ENCODE measurements at places on chromosomes 16 and 17.
A peak's percentile ranks its signal among the peaks of the same experiment; 100 is the strongest.

DNA sequence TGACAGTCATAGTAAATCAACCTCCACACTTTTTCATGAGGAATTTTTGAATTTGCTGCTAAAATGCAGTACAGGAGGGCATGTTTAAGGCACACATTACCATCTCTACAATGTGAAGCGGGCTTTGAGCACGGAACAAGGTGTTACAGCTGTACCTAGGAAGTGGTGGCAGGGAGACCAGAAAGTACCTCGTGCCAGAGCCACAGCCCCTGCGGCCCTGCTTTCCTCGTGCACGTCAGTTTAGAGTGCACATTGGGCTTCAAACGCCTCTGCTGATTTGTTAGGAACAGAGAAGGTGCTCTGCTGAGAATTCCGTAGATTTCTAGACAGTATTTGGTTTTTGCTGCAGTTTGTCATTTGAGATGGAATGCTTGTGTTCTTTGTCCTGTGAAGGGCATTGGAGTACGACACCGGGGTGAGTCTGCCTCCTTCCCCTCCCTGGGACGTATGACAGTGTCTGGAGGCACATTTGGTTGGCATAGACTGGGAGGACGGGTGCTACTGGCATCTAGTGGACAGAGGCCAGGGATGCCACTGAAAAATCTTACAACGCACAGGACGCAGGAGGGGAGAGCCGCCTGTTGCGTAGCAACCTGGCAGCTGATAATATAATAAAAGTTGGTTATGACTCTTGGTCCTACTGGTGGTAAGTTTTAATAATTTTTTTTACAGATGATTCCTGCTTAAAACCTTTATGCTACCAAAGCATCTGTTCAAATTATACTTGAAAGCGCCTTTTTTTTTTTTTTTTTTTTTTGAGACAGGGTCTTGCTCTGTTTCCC is 9.1 kb downstream of the FOXK2 start:
- DNase-seq = no peak

- DNase-seq = no peak
These were observed 314 bp upstream of the ITGA2B start for GRCh38 chr17:44389723-44390202.

- DNase-seq = peak; percentile 23
These were observed 55.3 kb downstream of the WDR45B start for GRCh38 chr17:82592767-82593589.

- no peak for DNase-seq
These were observed 692 bp upstream of the SOCS1 start for GRCh38 chr16:11256661-11257130.

GRCh38 chr16:65624229-65624628 is 502.4 kb upstream of the CDH11 start:
- DNase-seq = no peak

- DNase-seq = no peak
These were observed 10.4 kb upstream of the METTL22 start for GRCh38 chr16:8611122-8611521.

DNA sequence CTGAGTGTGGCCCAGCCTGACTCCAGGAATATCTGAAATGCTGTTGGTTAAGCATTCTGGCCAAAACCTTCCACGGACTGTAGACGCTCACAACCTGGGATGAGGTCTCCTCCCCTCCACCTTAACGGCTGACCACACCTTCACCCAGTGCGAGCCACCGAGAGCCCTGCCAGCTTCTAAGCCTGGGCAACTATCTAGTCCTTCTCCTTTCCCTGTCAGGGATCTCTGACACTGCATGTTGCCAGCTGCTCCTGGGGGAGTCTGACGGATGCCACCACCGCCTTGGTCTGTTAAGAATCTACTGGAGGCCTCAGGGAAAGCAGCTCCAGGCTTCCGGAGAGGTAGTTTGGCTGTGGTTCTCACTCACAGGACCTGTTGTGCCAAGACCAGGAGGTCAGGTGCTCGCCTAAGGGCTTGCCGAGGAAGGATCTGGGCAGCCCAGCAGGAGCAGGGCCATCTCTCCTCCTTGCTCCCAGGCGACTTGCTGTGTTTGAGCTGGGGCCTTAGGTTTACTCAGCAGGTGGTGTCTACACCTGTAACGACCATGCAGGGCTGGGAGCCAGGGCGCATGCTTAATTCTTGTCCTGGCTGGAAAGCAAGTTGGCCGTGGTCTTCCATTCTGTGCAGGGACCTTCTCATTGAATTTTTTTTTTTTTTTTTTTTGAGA is 111.8 kb downstream of the NTN1 start:
- no peak for DNase-seq

DNA sequence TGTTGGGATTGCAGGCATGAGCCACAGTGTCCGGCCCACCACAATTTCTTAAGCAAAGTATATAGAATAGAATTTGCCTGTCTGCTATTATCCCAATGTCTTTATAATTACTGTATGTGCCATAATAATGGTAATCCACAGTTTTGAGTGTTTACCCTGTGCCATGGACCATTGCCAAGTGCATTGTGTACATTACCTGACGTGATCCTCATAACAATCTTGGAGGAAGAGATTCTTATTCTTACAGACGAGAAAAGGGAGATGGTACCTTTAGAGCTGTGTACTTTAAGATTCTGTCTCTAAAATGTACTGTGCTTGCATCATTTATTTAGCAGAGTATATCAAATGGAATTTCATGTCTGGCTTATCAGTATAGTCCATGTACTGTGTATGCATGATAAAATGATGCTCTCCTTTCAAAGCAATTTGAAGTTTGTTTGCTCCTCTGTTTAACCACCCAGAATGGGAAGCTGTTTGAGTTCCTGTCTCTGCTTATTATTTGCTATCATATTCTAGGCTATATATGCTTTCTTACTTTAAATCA is 13.8 kb upstream of the CDR2 start:
- no peak for DNase-seq

- no peak for DNase-seq
These were observed 242.3 kb upstream of the TBX2 start for GRCh38 chr17:61157246-61157886.

- no peak for DNase-seq
These were observed 2.1 kb downstream of the HES7 start for GRCh38 chr17:8121681-8122421.

DNA sequence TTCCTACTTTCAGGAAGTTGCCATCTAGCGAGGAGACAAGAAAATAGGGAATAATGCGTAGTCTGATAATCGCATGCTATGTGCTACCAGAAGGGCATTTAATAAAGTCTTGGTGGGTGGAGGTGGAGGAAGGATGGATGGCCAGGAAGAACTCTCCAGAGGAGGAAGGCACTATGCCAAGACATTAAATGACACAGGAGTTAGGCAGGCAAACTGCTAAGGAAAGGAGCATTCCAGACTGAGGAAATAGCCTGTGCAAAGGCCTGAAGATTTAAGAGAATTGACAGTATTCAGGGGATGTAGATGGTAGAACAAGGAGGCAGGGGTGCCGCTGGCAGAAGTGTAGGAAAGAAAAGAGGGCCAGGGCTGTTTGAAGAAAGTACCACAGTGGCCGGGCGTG is 19.3 kb upstream of the ARHGAP44 start:
- DNase-seq = no peak

GRCh38 chr17:41864498-41864835 is 756 bp downstream of the KLHL11 start:
- DNase-seq = no peak

DNA sequence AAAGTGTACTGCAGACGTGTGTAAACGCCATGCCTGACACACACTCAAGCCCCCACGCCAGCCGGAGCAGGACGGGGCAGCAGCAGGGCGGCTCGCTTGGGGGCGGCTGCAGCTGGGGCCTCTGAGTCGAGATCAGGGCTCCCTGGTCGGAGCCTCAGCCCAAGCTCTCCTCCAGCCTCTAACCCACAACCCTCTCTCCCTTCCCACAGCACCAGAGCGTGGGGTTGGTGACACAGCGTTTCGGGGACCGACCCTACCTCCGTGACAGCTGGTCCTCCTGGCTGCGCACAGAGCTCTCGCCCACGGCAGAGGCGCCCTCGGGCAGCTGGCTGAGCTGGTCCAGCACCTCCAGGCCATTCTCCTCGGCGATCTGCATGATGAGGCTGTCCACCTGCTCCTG is 11.2 kb downstream of the CHMP1A start:
- no peak for DNase-seq

DNA sequence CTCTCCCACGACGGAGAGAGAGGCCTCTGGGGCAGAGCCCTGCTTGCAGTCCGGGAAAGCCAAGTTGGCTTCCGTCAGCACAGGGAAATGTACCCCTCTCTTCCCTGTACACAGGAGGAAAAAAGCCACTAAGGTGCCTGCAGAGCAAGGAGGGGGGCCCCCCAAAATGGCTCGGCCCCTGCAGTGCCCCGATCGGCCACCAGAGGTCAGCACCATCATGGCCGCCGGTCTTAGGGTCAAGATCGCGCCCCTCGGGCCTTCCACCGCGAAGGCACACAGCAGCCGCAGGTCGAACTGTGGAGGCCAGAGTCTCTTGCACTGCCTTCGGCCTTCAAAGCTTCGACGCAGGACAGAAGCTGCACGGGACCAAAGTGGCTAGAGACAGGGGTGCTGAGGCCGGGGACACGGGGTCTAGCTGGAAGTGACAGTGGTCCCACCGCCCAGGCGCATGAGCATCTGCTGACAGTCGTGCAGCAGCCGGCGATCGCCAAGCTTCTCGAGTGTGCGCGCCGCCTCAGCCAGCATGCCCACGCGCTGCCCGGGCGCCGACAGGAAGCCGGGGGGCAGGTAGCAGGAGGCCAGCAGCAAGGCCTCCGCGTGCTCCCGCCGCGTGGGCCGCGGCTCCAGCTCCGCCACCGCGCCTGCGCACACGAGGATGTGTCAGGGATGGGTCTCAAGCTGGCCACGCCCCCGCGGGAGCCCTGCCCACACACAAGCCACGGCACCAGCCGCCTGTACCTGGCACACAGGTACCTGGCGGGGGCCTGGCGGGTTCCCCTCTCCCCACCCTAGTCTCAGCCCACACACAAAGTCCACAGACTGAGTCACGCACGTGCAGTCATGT is 24.4 kb downstream of the SREBF1 start:
- DNase-seq = no peak

- DNase-seq = no peak
These were observed 150.3 kb downstream of the AATF start for GRCh38 chr17:37098910-37099664.

DNA sequence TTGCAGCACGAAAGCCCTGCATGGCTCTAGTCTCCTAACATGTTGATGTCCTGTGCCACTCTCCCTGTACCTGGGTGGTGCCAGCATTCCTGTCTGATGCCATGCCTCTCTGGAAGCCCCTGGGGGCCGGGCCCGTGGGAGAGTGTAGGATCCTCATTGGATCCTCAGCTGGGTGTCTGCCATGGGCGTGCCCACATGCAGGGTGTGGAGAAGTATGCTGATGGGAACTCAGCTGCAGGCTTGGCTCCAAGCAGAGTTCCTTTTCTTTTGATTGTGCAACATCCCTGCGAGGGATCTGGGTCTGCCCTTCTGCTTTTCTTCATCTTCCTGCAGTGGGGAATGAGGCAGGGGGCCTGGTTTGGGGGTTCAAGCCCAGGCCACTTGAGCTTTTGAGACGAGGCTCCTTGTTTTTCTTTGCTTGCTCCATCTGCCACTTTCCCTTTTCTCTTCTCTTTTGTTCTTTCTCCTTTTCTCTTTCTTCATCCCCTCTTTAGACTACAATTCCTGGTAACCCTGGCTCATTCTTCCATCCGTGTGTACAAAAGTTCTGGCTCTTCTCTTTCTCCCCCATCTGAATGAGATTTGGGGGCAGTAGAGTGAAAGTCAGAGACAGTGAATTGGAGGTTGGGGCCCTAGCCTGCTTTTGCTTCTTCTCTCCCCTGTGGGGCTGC is 32.9 kb downstream of the KSR1 start:
- DNase-seq = no peak

DNA sequence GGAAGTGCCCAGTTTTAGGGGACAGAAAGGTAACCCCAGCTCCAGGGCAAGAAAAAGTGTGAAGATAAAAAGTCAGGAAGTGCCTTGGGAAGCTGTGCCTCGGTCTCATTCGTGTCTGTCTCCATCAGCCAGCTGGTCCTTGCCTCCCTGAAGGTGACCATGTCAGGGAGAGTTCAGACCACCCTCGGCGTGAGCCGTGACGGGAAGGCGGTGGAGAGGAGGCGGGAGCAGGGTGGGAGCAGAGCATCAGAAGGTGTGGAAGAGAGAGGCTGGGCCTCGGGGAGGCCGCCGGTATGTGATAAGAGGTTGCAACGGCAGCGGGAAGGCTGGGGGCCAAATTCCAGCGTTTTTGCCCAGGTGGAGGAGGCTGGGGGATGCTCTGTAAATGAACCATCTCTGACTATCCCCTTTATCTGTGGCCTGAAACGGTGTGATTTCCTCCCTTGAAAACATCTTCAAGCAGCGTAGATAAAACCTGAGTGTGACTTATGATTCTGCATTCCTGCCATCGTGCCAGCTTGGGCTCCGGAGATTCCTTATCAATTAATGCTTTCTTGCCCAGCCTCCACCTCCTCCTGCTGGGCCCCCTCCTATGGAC is 251.8 kb downstream of the IRF8 start:
- DNase-seq = no peak

- no peak for DNase-seq
These were observed 9.0 kb downstream of the CBFA2T3 start for GRCh38 chr16:88967830-88968588.

Measured in AG04450 (cell line).